BE2C (cell line): ENCODE measurements at places on chromosomes 5 and 9.

- DNase-seq = no peak
Measured at GRCh38 chr9:88990041-88990728, 1.1 kb upstream of the S1PR3 start.

DNA sequence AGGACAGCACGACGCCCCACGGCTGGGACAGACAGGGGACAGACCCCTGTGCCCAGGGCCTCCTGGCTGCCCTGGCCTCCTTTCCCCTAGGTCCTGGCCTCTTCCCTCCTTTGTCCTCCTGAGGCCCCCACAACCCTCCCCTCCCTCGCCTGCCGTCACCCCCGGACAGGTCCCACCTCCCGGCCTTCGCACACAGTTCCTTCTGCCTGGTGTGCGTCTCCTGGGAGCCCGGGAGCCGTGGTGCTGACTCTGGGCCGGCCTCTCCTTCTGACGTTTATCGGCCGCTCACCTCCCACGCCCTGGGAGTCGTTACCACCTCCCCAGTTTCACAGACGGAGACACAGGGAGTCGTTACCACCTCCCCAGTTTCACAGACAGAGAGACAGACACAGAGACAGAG, 25.1 kb upstream of the NOTCH1 start:
- no peak for DNase-seq

DNA sequence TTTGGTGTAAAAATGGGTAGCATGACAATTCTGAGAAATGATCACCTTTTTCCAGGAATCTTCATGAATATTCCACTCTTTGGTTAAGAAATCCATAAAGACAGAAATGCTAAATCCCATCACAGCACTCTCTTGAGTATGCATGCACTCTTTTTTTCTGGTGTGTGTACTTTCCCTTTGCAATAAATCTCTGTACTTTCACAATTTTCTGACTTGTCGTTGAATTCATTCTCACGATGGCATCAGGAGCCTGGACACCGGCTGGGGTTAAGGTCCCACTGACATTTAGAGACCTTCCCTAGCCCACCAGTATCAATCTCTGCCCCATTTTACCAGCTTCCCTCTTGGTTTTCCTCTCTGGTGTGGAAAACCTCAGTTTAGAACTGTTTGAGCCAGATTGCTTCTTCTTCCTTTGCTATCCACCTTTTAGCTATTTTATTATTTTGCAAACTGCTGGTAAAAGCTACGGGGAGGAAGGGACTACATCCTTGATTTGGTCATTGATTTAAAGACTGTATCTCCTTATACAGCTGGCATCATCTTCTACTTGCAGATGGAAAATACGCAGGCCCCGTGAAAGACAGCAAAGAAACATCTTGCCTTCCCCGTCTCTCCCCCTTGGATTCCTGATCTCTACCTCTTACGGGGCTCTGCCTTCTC, 59.9 kb upstream of the ZFR start:
- no peak for DNase-seq

- no peak for DNase-seq
Measured at GRCh38 chr5:136631186-136631585, 265.8 kb upstream of the TRPC7 start.

DNA sequence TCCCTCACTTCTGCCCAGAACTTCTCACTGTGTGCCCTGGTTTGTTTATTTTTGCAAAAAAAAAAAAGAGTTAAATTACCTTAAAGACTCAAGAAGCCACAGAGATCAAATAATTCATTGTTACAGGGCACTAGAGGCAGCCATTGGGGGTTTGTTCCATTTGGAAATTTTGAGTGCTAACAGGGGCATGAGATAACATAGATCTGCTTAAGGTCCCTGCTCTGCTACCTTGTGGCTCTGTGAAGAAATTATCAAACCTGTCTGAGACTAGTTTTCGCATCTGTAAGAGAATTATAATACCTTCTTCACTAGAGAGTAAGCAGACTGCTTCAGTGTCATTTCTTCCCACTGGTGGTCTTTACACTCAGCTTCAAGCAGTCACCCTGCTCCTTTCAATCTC, 394 bp downstream of the TLR4 start:
- no peak for DNase-seq

GRCh38 chr5:102853680-102854079, 98.6 kb downstream of the PAM start:
- no peak for DNase-seq

- DNase-seq = no peak
Measured at GRCh38 chr5:1503241-1504068, 20.3 kb downstream of the LPCAT1 start.

DNA sequence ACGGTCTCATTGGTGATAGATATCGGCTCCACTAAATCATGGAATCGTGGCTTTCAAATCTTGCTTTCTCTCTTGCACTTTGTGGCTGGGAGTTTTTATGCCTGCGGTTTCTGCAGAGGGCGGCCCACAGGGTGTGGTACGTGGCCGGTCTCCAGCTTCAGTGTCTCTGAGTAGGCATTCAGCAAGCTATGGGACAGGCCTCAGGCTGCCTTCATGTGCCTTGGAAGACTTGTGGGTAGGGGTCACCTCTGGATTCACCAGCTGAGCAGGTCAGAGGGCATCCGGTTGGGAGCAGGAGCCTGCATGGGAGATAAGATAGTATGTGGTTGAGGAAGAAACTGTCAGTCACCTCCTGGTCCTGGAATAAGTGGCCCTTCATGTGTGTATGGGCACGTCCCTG, 47.7 kb downstream of the AMBP start:
- DNase-seq = no peak

DNA sequence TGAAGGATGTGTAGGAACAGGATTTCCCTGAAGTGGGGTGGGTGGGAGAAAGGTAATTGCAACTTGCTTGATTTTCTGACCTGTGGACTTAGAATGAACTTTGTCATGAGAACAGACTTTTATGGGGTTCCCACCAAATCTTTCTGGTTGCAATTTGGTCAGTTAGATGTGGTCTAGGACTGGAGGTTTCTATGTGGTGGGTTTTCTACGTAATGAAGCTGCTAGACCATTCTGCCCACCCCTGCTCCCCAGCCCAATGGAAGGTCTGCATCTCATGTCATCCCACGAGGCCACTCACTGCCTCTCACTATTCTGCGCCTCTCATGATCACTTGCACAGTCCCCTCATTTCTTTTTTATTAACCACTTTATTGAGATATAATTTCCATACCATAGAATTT, 37.9 kb upstream of the GZMA start:
- no peak for DNase-seq

GRCh38 chr9:79447762-79448161, 124.0 kb upstream of the TLE4 start:
- DNase-seq = no peak

- no peak for DNase-seq
Measured at GRCh38 chr9:121889990-121890563, 203.0 kb downstream of the TTLL11 start.

- no peak for DNase-seq
Measured at GRCh38 chr9:12054235-12054634, 639.0 kb upstream of the TYRP1 start.

DNA sequence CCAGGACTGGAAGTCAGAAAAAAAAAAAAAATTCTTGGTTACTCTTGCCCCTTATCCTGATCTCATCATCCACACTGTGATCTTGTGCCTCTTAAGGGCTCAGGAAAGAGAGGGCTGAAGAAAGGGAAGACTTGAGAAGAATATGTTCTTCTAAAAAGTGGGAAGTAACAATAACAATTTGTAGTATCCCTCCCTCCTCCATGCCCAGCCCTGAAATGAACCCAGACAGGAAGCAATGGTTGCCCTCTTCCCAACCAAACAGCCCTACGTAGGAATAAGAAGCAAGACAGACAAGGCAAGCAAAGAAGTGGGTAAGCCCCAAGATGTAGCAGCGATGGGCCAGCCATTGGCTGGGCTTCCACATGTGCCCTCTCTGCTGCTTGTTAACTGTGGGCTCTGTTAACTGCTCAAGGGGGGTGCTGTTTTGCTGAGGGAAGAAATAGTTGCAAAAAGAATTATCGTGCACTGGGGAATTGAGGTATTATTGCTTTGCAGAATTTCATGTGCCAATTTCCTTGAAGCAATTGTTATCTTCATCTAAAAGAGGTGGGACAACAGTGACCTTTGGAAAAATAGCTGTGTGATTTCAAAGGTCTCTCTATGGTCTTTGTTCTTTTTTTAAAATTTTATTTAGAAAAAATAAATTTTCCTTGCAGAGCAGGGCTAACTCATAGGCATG, 146.6 kb upstream of the PCA3 start:
- DNase-seq = no peak

GRCh38 chr5:14440582-14441431, 140.8 kb upstream of the OTULINL start:
- DNase-seq = peak; percentile 78

DNA sequence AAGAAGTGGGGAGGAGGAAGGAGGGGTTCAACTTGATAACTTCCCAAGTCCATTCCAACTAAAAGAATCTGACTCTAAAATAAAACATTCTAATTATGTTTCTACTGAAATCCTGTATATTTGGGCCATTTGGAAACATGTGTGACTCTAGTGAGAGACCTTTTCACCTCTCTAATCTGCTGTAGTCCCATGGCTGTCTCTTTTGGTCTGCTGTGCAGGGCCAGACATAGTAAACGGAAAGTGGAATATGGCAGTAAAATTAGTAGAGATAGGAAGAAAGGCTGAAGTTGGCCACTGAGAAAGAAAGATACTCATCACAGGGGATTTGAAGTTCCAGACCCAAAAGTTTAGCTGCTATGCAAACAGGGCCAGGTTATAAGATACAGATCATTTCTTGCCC, 15.9 kb downstream of the RFX3 start:
- peak; percentile 24 for DNase-seq

- peak; percentile 46 for DNase-seq
Measured at GRCh38 chr5:142874540-142874939, 104.4 kb downstream of the ARHGAP26 start.

GRCh38 chr9:97388721-97389238, 23.1 kb upstream of the TDRD7 start:
- DNase-seq = no peak

- DNase-seq = no peak
Measured at GRCh38 chr9:125142560-125143376, 560 bp downstream of the SCAI start.

DNA sequence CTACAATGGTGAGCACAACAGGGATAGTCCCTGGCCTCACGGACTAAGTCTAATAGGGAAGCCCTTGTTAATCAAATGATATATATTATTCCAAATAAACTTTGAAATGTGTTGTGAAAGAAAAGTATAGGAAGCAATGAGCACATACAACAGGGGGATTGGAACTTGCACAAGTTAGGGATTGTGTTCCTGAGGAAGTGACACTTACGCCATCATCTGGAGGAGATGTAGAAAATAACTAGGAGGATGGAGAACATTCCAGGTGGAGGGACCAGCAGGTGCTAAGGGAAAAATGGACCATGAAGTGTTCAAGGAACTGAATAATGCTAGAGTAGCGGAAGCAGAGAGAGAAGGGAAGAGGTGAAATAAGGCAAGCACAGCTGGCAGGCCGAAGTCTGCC, 18.8 kb upstream of the RPS23 start:
- DNase-seq = no peak

- DNase-seq = no peak
Measured at GRCh38 chr9:107591781-107592180, 102.2 kb upstream of the KLF4 start.

GRCh38 chr9:92611621-92612285, 58.2 kb downstream of the IPPK start:
- DNase-seq = no peak

DNA sequence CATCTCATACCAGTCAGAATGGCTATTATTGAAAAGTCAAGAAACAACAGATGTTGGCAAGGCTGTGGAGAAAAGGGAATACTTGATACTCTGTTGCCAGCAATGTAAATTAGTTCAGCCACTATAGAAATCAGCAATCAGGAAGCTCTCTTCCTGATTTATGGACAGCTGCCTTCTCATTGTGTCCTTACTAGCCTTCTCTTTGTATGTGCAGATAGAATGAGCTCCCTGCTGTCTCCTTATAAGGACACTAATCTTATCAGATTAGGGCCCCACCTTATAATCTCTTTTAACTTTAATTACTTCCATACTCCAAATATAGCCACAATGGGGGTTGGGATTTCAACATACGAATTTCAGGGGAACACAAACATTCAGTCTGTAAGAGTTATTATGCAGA, 38.0 kb downstream of the KCNV2 start:
- no peak for DNase-seq

GRCh38 chr5:166505544-166505943, 1785.9 kb upstream of the WWC1 start:
- DNase-seq = no peak

DNA sequence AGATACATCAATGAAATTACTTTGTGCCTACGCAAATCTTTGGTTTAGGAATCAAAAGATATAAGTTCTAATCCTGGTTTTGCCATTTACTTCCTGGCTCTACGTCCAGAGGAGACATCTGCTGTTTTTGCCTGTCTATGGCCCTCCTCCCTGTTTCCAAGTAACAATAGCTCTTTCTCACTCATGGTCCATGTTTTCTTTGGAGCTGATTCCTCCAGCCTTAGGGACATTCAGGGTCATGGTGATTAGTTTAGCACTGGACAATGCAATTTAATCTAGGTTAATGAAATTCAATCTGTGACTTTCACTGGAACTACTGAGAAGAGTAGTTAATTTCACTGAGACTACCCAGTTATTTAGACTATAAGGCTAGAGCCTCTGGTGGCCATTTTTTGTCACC, 170.6 kb downstream of the SEMA6A start:
- DNase-seq = no peak

DNA sequence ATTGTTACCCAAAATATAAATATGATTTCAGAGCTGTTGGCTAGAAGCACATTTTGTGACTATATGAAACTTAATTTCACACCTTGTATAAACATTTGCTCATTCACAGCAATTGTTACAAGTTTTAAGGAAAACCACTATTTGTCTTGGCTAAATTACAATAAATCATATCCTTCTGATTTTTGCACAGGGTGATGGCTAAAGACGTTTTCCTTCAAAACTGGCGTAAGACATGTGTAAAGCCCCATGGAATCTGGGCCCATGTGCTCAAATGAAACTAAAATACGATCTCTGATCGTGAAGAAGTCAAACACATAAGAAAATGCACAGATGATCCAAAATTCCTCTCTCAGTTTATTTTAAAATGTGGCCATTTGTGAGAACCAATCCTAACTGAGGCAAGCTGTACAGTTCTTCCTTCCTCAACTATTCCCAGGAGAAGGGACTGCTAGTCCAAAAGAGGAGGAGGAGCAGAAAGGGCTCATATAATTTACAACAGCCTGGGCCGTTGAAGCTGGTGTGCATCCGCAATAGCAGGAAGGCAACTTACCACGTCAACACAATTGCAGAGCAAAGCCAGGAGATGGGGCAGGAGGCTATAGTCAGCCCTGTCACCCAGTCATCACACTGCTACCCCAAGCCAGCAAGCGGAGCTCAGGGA, 98.4 kb downstream of the MED27 start:
- DNase-seq = no peak

- no peak for DNase-seq
Measured at GRCh38 chr5:81994679-81995078, 22.9 kb downstream of the ATG10 start.

DNA sequence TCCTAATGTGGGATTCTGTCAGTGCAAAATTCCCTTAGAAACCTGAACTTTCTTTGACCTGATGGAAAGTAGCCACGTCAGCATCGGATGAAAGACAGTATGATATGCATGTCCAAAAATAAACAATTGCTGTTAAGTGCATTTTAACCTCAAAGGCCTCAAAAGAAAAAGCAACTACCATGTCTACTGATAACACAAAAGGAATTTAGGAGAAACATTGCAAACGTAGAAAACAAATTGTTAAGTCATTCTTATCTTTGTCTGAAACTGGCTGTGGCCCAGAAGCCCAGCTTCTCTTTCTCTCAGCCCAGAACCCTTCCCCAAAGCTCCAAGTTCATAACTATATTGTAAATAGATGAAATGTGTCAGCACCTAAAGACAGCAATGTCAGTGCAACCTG, 11.1 kb upstream of the LHFPL2 start:
- no peak for DNase-seq
